Adipocyte (in vitro differentiated cells): ENCODE measurements at places on chromosomes 6 and 20.

- no peak for DNase-seq
Observed at GRCh38 chr6:103522045-103522444, 1337.7 kb downstream of the HACE1 start.

- DNase-seq, result no peak
Observed at GRCh38 chr6:168634541-168635328, 193.8 kb downstream of the SMOC2 start.

DNA sequence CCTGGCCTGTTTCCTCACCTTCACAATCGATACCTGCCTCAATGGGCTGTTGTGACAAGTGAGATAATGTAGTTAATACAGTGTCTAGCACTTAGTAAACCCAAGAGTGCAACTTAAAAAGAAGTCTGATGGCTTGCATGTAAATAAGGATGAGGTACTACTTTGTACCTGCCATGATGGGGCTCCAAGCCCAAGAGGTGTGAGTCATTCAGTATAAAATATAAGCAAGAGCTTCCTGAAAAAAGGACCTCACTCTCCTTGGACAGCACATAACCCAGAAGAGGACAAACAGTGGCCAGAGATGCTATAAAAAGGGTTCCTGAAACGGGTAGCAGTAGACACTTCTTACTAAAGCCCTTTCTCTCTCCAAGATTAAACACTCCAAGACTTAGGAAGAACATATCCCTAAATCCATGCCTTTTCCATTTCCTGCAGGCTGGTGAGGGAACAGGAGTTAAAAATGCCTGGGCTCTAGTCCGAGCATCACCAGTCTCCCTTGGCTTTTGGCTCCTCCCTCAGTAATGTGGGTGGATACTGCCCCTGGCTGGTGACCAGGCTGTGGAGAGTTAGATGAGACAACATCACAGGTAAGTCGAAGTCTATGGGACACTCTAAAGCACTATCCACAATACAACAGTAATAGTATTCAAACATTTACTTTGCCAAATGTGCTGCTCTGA, 4.3 kb downstream of the UBE2V1 start:
- DNase-seq, result no peak

- no peak for DNase-seq
Observed at GRCh38 chr6:84019141-84019841, 14.3 kb upstream of the MRAP2 start.

GRCh38 chr6:156905801-156906200, 128.6 kb downstream of the ARID1B start:
- DNase-seq, result no peak

DNA sequence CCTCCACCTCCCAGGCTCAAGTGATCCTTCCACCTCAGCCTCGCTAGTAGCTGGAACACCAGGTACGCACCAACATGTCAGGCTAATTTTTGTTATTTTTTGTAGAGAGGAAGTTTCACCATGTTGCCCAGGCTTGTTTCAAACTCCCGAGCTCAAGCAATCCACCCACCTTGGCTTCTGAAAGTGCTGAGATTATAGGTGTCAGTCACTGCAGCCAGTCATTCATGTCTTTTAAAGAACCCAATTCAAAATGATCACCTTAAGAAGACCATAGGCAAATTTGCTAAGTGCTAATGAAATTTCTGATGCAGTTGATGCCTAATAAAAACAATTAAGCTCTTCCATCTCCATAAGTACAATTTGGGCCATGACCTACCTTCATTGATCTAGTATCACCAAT, 2.6 kb upstream of the VNN2 start:
- no peak for DNase-seq

GRCh38 chr20:31515775-31516107, 1.5 kb downstream of the HM13 start:
- DNase-seq, result no peak

GRCh38 chr6:146949425-146949824, 254.8 kb upstream of the STXBP5 start:
- no peak for DNase-seq

GRCh38 chr20:13213335-13213734, 7.7 kb upstream of the ISM1 start:
- DNase-seq, result no peak

DNA sequence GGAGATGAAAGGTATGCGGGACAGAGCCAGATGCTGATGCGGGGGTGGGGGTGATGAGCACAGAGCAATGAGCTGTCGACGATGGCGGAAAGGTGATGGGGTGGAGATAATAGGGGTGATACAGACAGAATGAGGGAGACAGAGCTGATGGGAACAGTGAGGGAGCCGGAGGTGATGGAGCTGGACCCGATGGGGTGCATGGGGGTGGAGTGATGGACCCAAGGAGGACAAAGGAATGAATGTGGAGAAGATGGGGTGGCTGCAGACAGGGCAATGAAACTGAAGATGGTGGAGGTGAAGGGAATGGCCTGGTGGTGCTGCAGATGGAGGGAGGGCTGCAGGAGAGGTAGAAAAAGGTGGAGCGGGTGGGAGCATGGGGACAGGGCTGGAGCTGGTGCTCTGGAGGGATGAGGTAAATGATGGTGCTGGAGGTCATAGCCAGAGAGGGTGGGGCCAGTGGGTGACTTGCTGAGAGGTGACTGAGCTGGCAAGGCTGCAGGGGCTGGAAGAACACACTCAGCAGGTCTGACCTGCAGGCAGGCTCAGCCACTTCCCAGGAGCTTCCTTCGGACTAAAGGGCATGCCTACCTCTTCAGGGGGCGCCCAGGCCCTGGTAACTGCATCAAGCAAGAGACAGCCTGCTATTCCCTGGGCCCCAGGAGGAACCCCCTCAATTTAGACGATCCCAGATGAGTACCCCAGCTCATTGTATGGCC, 6.0 kb upstream of the FOXS1 start:
- DNase-seq, result no peak

DNA sequence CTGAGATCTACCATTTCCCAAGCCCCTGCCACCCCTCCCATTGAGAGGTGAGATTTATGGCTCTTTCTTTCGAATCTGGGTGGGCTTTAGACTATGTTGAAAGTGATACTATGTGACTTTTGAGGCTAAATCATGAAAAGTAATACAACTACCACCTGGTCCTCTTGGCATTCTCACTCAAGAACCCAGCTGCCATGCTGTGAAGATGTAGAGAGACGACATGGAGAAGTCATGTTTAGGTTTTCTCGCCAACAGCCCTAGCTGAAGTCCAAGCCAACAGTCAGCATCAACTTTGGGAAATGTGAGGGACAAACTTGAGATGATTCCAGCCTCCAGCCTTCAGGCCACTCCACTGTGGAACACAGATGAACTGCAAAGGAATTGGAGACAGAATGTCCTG, 108.7 kb downstream of the SCP2D1 start:
- DNase-seq, result no peak

GRCh38 chr20:24917797-24918578, 31.1 kb upstream of the CST7 start:
- DNase-seq, result peak; percentile 92

- no peak for DNase-seq
Observed at GRCh38 chr20:63241272-63241671, 5.6 kb downstream of the BIRC7 start.

- no peak for DNase-seq
Observed at GRCh38 chr20:9742821-9743220, 96.1 kb downstream of the PAK5 start.

GRCh38 chr6:16331384-16332174, 93.2 kb downstream of the GMPR start:
- DNase-seq, result peak; percentile 91

DNA sequence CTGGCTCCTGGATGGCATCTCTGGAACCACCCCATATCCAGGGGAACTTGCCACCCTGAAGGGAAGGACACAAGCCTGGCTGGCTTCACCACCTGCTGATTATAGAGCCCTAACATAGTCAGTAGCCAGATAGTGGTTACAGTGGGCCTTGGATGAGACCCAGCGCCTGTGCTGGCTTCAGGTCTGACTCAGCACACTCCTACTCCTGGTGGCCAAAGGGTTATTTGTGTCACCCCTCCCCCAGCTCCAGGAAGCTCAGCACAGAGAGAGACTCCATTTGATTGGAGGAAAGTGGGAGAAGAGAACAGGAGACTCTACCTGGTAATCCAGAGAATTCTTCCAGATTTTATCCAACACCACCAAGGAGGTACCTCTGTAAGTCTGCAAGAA, 12.8 kb downstream of the SNX14 start:
- no peak for DNase-seq

DNA sequence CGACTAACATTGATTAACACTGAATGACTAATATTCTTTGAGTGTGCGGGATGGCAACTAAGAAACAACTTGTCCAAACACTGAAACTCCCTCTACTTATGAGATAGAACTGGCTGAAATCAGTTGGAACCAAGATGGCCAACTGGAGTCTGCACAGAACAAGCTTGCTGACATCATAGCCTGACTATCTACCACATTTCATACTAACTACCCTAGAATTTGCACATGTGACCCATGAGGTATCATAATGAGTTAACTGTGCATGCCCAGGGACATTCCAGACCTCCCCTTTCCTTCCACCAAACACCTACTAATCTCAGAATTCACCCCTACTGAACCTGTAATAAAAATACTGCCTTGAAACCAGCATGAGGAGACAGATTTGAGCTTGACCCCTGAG, 43.2 kb downstream of the PHIP start:
- no peak for DNase-seq

GRCh38 chr6:170032197-170032596, 258.7 kb downstream of the DLL1 start:
- no peak for DNase-seq

DNA sequence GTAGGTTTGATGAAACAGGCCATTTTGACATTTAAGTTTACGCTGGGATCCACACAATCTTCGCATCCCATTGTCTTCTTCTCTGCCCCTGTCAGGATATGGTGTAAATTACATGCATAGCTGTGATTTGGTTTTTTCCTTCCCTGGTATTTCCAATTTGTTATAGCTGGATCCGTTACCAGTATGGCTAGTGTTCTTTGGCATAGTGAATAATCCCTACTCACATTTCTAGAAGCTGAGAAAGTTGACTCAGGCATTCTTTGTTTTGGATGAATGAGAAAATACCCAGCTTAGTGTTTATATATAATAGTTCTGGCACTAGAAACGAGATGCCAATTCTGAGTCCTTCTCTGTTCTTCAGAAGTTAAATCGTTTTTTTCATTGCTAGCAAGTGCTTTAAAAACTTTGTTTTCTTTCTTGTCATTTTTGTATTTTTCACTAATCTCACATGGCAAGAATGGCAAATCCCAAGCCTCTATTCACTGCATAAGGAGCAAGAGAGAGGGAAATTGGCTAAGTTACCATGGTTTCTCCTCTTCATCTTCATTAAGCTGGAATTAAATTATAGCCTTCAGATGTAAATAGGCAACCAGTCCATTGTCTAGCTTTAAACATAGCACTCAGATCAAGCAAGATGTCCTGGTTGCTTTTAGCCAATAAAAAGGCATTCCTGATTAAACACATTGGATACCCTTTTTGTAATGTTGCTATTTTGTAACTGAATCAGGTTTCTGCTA, 91.9 kb upstream of the LAMP5 start:
- DNase-seq, result peak; percentile 74

- no peak for DNase-seq
Observed at GRCh38 chr6:142406131-142406530, 104.3 kb downstream of the ADGRG6 start.

DNA sequence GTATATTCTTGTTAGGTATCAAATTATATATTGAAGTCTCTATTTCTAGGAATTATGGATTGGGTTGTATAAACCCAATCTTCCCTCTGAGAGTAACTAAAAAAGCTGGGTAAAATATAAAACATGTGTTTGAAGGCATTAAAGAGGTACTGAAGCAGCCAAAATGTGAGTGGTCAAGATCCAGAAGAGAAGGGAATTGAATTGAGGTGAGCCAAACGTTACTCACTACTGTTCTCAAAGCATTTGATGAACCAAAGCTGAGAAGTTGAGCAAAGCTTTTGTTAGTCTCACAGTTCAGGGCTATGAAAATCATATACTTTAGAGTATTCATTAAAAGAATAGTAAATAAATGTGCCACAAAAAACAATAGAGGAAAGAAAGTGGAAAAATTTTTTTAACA, 365.8 kb downstream of the BCKDHB start:
- DNase-seq, result no peak

DNA sequence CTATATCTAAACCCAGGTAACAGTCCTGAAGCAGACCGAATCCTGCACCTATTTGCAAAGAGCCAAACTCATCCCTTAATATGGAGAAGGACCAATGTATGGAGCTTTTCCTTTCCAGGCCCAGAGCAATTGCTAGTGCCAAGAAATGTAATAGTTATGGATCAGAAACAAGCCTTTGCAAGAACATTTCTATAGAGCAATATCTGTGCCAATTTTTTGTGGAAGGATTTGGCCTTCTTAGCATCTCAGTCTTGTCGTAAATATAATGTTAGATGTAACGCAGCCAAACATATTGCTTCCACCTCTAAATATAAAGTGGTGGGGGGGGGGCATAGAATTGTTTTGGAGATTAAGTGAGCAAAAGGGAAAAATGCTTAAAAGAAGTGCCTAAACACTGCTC, 2.7 kb downstream of the KIAA0408 start:
- DNase-seq, result no peak

DNA sequence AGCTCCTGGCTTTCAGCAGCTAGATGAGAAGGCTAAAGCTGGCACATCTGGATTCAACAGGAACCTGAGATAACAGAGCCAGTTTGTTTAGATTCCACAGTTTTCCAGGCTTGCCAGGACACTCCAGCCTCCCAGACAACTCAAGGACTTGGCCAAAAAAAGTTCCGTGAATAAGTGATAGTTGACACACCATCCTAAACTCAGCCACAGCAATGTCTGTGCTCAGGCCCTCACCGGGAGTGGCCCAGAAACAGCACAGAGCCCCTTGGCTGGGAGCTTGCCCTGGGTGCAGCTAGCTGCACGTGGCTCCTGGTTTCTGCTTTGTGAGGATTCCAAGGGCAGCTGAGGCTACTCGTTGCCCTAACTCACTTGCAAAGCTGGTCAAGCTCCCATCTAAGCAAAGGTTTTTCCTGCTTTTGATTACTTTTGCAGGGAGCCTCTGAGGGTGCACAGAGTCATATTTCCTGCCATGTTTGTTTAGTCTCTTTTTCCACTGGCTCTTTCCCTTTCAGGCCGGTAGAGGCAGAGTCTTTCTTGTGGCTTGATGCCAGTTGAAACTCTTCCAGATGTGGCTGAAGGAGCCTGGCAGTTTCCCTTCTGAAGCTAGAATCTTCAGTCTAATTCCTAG, 118.3 kb upstream of the ECI2 start:
- DNase-seq, result peak; percentile 83

GRCh38 chr6:20841806-20842205, 307.5 kb downstream of the CDKAL1 start:
- no peak for DNase-seq

- DNase-seq, result no peak
Observed at GRCh38 chr6:13413900-13414555, 73.4 kb downstream of the GFOD1 start.

GRCh38 chr6:156419594-156419993, 357.6 kb upstream of the ARID1B start:
- DNase-seq, result no peak

GRCh38 chr6:24879351-24879750, 56.4 kb downstream of the RIPOR2 start:
- no peak for DNase-seq

- no peak for DNase-seq
Observed at GRCh38 chr6:37530297-37530696, 30.6 kb upstream of the CCDC167 start.
